ENCODE measurements at places on chromosomes 5 and 9. TPM values are rescaled to one million over a fixed set of nuclear protein-coding genes. Genes with fewer than 3 reads are reported as not detected.

- DNase-seq, result peak; percentile 37
Measured at GRCh38 chr5:14351845-14352712, 208.9 kb downstream of the TRIO start.

The MOB3B gene
- total RNA-seq, result not detected

The C1QTNF2 gene
- not detected for total RNA-seq

DNA sequence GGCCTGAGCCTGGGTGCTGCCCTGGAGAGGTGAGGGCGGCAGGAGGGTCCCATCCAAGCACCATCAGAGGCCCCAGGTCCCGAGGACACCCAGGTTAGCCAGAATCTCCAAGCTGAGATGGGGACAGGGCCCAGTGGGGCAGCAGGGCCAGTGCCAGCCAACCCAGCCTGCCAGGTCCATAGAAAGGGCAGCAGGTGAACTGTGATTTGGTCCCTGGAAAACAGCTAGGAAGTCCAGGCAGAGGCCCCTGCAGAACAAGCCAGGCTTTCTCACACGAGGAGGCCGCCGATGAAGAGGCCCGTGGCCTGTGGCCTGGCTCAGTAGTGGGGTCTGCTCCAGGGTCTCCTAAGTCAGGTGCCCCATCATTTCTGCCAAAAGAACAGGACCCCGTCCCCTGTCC is 2.0 kb downstream of the AGPAT2 start:
- no peak for DNase-seq

DNA sequence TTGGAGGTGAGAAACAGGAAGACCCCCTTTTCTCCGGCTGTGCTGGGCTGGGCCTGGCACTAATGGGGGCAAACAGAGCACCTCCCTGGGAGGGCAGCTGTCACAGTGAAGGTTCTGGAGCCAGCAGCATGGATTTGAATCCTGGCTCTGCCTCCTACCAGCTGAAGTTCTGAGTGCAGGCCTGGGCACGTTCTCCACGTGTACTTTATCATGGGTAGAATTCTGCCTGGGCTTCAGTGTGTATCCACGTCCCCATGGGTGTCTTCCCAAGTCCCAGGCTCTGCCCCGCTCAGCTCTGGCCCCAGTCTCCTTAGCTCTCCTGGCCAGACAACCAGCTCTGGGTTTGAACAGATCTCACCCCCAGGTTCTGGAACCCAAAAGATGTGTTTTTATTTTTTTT is 223.2 kb downstream of the PBX3 start:
- DNase-seq, result no peak

- no peak for DNase-seq
Measured at GRCh38 chr5:131104169-131104808, 60.8 kb downstream of the HINT1 start.

The GPR150 gene
- not detected for total RNA-seq

DNA sequence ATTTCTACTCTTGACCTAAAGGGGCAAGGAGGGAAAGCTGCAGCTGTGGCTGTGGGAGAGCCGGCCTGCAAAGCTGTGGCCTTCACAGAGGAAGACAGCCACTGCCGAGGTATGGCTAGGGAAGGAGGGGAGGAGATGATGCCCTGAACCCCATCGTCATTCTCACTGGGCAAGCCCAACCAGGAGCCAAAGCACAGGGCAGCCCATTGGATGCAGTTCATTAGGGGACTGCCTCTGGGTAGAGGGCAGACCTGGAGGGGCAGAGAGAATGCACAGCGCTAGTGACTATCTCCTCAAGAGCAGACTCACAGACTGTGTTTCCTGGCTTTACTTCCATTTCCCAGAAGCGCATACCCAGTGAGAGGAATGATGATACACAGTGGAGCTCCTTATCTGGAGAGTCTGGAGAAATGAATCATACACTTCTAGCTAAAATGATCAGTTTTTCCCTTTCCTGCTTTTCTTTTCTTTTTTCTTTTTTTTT is 47.2 kb upstream of the TTC23L start:
- DNase-seq, result no peak

GRCh38 chr5:55900068-55900467 is 48.9 kb downstream of the IL31RA start:
- DNase-seq, result no peak

The ENC1 gene
- 27.2 TPM for total RNA-seq

- no peak for DNase-seq
Measured at GRCh38 chr9:7756088-7756487, 43.5 kb downstream of the DMAC1 start.

- DNase-seq, result peak; percentile 91
Measured at GRCh38 chr9:87193925-87194868, 246.9 kb upstream of the GAS1 start.

DNA sequence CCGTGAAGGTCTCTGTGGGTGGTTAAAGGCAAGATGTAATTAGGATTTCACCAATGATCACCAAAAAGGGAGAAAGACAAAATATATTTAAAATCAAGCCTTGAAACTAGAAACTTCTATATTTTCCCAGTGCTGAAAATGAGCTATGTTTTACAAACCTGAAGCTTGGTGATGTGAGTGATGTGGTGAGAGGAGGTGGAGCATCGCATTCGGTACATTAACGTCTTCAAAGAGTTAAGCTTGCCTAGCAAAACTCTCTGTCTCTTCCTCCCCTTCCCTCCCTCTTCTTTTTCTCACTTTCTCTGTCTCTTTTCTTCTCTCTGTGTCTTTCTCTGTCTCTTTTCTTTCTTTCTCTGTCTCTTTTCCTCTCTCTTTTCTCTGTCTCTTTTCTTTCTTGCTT is 347.3 kb upstream of the IRX2 start:
- no peak for DNase-seq

The SPATA31A3 gene
- total RNA-seq, result not detected

GRCh38 chr9:109418827-109419226 is 79.3 kb downstream of the PTPN3 start:
- no peak for DNase-seq

GRCh38 chr5:132867046-132867451 is 607 bp downstream of the UQCRQ start:
- no peak for DNase-seq

GRCh38 chr9:121876255-121876654 is 216.9 kb downstream of the TTLL11 start:
- DNase-seq, result peak; percentile 46

The SVEP1 gene
- 1.8 TPM for total RNA-seq

The C5orf58 gene
- total RNA-seq, result not detected

The ZNF462 gene
- total RNA-seq, result 7.1 TPM

The STK32A gene
- not detected for total RNA-seq

GRCh38 chr5:54717870-54718269 is 200.3 kb downstream of the SNX18 start:
- DNase-seq, result no peak

- peak; percentile 45 for DNase-seq
Measured at GRCh38 chr9:87445646-87446045, 52.0 kb upstream of the DAPK1 start.

- DNase-seq, result no peak
Measured at GRCh38 chr5:1476181-1476966, 31.1 kb upstream of the SLC6A3 start.

- no peak for DNase-seq
Measured at GRCh38 chr5:178083922-178084321, 29.4 kb upstream of the N4BP3 start.

The SLC36A2 gene
- not detected for total RNA-seq

GRCh38 chr5:74378464-74378863 is 262.1 kb downstream of the ENC1 start:
- no peak for DNase-seq

- DNase-seq, result no peak
Measured at GRCh38 chr5:146589028-146589345, 73.0 kb upstream of the GPR151 start.

The TNFSF15 gene
- total RNA-seq, result 0.98 TPM

- DNase-seq, result no peak
Measured at GRCh38 chr5:176170084-176170483, 68.1 kb upstream of the SIMC1 start.

The C5orf34 gene
- total RNA-seq, result 12.3 TPM

GRCh38 chr5:538271-538771 is 14.1 kb upstream of the SLC9A3 start:
- no peak for DNase-seq
